Subcutaneous preadipocyte (primary cell): ENCODE measurements at places on chromosomes 5 and 9. TPM values are rescaled to one million over a fixed set of nuclear protein-coding genes. Genes with fewer than 3 reads are reported as not detected.

CCDC187 gene
- under 0.01 TPM in 1 of 2 replicates, not detected in the other for total RNA-seq

LCN1 gene
- not detected in 2 replicates for total RNA-seq

PKD2L2 gene
- total RNA-seq: not detected in 2 replicates

PCDHB7 gene
- total RNA-seq: 0.37 TPM in 1 of 2 replicates, not detected in the other

SLC2A6 gene
- total RNA-seq: 22.4 and 30.9 TPM in 2 replicates

CD72 gene
- 1.6 and 4.4 TPM in 2 replicates for total RNA-seq

PHF2 gene
- 9.2 and 12.1 TPM in 2 replicates for total RNA-seq

EMB gene
- total RNA-seq: 0.37 and 0.98 TPM in 2 replicates

TXNDC8 gene
- not detected in 2 replicates for total RNA-seq

TIMD4 gene
- total RNA-seq: not detected in 2 replicates

LRRC70 gene
- total RNA-seq: 0.98 and 1.5 TPM in 2 replicates

RLN2 gene
- total RNA-seq: not detected in 2 replicates

EQTN gene
- total RNA-seq: not detected in 2 replicates

PCDHAC1 gene
- not detected in 2 replicates for total RNA-seq

EPB41L4A gene
- total RNA-seq: 0.39 and 4.8 TPM in 2 replicates

OBP2B gene
- not detected in 2 replicates for total RNA-seq
